KBM-7 (cell line): ENCODE measurements at places on chromosomes 2 and 18.

- no peak for DNase-seq
Observed at GRCh38 chr2:237221443-237221842, 135.8 kb downstream of the COPS8 start.

DNA sequence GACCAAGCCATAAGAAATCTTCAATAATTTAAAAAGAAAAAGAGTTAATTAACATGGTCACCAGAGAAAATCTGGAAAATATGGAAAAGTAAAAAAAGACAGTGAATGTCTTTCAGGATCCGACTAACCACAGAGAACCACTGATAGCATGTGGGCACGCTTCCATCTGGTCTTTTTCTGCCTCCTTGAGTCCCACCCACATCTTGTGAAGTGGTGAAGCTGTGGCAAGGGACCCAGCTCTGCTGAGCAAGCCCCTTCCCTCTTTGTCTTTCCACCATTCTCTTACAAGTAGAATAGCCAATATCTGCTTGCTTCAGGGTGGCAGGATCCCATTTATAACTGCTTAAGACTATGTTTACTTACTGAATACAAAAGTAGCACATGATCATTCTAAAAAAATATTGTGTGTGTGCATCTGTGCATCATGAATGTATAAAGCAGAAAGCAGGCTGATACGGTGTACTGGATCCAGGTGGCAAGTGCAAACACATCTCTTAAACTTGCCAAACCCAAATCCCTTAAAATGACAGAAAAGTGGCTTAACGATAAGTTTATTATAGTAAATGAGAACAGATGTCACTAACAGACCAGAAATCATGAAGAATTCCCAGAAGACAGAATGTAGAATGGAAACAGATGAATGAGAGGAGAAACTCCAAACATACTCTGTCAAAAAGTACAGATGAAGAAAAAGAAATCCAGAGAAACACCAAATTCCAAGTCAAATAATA lies 52.3 kb downstream of the FOXI3 start:
- no peak for DNase-seq

GRCh38 chr2:224875153-224875552 lies 159.0 kb upstream of the CCDC195 start:
- no peak for DNase-seq

DNA sequence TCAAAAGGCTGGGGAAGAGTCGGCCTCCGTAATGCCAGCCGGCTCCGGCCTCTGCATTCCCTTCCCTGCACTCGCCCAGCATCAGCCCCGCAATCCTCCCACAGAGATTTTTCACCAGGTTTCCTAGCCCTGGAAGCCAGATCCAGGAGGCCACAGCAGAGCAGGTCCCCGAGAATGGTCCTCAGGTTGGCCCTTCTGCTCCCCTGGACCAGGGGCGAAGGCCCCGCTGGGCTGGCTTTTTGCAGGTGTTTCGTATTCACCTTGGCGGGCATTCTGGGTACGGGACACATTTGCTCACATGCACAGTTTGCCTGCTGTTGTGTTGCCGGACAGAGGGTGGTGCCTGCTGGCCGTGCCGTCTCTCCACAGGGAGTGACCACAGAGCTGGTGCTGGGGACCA lies 309.5 kb downstream of the NDUFA10 start:
- no peak for DNase-seq

GRCh38 chr2:204134421-204134820 lies 197.9 kb downstream of the ICOS start:
- DNase-seq = no peak

- DNase-seq = no peak
Observed at GRCh38 chr18:5244941-5245340, 47.9 kb upstream of the AKAIN1 start.

DNA sequence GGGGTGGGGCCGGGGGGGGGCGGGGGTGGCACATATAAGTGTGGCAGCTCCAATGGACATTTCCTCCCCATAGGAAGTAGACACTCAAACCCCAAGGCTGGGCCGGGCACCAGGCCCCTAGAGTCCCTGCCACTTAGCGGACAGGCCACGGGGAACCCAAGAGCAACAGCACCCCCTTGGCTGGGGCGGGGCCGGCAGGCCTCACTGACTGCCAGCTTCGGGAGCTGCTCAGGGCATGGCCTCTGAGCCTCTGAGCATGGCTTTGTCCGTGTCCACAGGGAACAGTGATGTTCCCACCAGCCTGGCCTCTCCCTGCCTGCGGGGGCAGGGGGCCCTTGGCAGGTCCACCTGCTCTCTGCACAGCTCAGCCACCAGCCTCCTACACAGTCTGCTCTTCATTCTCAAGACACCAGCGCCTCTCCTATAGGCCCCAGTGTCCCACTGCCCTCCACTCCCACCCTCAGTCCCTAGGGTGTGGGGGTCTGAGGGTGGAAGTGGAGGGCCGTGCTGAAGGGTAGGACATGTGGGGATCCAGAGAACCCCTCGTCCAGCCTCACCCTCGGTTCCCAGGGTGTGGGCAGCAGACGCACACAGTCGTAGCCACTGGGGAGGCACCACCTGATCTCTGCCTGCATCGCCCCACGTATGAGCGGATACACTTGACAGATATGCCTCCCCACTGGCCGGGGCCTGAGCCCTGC lies 106.7 kb downstream of the FAM210A start:
- no peak for DNase-seq

DNA sequence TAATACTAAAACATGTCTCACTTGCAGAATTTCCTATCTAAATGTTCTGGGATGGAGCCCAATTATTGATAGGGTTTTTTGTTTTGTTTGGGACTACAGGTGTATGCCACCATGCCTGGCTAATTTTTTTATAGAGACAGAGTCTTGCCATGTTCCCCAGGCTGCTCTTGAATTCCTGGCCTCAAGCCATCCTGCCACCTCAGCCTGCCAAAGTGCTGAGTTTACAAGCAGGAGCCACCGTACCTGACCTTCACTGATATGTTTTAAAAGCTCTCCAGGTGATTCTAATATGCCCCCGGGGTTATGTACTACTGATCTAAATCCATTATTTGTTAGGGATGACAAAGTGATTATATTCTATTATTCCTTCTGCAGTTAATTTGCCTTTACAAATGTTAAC lies 2.2 kb downstream of the ELAC1 start:
- DNase-seq = no peak

GRCh38 chr18:58753976-58754375 lies 82.7 kb downstream of the MALT1 start:
- no peak for DNase-seq

DNA sequence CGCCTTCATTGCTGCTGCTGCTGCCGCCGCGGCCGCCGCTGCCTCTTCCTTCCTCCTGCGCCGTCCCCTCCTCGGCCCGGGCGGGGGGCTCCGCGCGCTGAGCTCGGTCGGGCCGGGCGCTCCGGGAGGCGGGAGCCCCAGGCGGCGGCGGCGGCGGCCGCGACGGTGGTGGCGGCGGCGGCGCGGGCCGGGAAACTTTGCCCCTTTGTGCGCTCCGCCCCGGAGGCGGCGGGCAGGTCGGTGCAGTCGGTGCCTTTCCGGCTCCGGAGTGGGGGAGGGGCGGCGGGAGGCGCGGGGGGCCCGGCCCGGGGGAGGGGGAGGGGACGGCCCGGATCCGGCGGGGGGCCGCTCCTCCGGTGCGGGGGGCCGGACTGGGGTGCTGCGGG lies 205 bp downstream of the TET3 start:
- DNase-seq = peak; percentile 50

- no peak for DNase-seq
Observed at GRCh38 chr2:11018651-11019185, 107.0 kb downstream of the KCNF1 start.

DNA sequence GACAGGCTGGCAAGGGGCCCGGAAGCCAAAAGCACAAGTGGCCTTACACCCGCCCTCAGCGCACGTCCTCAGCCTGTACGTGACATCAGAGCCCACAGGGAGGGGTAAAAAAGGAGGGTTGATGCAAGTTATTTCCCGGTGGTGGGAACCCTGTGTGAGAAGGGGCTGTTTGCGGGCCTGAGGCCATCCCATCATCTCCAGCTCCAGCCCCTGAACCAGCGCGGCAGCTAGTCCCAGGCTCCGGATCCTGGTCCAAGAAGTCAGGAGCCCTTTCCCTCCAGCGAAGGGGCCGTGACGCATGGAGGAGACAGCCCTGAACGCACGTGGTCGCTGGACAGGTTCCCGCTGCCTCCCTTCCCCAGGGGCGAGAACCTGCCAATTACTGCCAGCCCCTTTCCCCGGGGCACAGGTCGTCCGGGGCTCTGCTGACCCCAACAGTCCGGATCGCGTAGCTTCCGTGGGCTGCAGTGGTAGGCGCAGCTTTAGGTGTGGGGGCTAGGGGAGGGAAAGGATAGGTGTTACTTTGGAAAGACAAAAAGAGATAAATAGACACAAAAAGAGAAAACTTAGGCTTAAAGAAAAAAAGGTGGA lies 1.3 kb upstream of the LRP2 start:
- peak; percentile 21 for DNase-seq

DNA sequence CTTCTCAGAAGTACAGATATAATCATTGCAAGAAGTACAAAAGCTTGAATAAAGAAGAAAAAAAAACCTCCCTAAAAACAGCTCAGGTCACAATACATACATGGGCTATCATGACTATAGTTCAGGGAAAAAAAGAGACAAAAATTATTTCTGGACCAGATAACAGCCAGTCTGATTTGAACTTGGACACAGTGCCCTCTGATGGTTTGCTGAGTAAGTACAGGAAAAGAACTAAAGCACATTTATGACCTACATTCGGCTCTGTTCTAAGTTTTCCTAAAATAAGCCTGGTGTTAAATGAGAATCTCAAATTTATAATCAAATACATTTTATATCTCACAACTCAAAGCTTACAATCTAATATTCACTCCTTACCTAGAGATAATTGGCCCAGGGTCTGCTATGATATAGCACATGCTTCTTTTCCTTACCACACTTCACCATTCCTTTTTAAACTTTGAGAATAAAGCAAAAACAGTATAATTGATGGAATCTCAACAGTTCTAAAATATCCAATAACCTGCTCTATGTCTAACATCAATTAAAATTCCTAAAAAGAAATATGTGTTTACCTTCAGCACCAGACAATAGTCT lies 81.1 kb downstream of the RAPH1 start:
- DNase-seq = peak; percentile 52

DNA sequence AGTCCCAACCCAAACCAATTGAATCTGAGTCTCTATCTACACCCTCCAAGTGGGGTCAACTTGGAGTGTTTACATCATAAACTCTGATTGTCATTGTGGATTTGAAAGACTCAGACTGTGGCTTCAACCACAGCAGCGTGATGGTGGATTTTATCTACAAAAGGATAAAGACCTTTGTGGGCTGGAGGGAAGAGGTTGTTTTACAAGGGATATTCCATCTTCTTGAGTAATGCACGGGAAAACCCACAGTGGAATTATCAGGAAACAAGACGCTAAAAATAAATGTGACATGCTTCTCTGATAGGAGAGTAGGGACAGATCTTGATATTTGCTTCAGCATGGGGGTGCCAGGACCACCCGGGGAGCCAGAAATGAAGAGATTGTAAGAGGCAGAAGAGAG lies 93.5 kb downstream of the LPIN1 start:
- no peak for DNase-seq

- no peak for DNase-seq
Observed at GRCh38 chr2:15147591-15147990, 413.5 kb downstream of the NBAS start.

- no peak for DNase-seq
Observed at GRCh38 chr2:33106115-33106514, 159.4 kb downstream of the LTBP1 start.

DNA sequence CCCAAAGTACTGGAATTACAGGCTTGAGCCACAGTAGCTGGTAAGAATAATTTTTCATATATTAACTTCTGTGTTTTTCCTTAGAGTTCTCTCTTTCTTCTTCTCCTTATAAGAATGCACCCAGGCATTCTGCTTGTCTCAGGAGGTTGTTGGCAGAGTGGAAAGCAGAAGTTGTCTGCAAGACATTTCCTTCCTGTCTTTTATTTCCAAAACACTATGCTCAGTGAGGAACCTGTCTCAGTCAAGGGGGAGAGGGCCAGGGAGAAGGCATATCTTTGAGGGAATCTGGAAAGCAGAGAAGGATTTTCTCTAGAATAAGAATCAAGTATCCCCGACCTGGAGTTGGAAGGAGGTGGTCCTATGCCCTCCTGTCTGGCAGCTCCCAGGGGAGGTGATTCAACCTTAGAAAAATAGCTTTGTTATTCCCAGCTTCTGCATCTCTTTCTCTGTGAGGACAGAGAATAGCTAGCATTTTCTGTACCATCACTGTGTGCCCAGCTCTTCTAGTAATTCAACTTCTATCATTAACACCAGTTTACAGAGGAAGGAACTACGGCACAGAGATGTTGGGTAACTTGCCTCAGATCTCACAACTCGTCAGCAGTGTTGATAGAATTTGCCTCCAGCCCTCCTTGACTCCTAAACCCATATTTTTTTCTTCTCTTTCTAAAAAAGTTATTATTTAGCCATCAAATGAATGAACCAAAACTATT lies 3.8 kb upstream of the LPIN2 start:
- DNase-seq = peak; percentile 91

- no peak for DNase-seq
Observed at GRCh38 chr2:191180713-191181112, 29.9 kb upstream of the STAT4 start.

- no peak for DNase-seq
Observed at GRCh38 chr2:8495189-8495989, 186.5 kb upstream of the ID2 start.

DNA sequence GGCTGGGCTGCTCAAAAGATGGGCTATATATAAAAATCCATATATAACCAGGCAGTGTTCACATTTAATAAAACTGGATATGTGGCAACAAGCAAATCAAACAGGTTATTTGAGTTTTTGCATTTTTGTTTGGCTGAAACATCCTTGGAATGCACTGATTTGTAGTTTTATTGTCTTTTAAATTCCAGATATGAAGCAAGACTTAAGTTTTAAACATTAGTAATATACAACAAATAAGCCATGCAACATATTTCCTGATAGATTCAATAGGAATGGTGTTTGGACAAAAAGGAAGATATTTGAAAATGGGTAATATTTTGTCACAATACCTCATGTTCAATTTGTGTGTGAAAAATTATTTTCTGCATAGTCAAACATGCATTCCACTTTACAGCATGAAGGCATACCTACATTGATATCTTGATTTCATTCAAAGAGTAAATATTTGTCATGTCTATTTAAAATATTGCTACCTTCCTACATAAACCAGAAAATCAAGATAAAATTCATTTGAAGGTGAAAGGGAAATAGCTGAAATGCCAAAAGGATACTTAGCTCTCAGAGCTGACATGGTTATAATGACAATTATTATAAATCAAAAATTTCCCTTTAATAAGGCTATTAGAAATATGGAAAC lies 132.3 kb upstream of the NETO1 start:
- no peak for DNase-seq

- DNase-seq = no peak
Observed at GRCh38 chr2:159894145-159894838, 96.3 kb upstream of the CD302 start.

GRCh38 chr2:201574766-201575165 lies 68.5 kb downstream of the TMEM237 start:
- DNase-seq = peak; percentile 60

DNA sequence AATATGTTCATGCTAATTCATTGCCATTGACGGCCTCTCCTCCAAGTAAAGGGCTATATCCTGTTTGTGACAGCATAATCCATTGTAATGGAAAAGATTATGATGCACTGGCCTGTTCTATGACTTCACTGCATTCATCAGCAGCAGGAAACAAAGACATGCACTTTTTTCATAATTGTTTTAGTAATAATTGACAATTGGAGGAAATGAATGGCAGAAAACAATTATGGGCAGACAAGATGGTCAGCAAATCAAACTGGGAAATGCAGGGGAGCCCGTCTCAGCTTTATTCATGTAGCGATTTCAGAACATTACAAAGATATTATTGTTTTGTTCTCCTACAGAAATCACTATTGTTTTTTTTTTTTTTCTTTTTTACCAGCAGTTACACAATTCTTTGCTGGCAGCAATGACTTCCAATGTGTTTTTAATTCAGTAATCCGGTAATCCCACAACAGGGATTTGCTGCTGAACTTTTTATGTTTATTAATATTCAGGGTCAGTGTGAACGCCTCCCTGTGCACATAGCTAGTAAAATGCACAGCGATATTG lies 33.8 kb upstream of the RASGRP3 start:
- DNase-seq = no peak
